Tibial nerve (tissue), 4 donors: ENCODE measurements at places on chromosomes 6 and 20. TPM values are rescaled to one million over a fixed set of nuclear protein-coding genes. Genes with fewer than 3 reads are reported as not detected.

NOX3 gene
- not detected for total RNA-seq

- H3K4me1 ChIP-seq: no peaks in the 10 kb centered on the region
- DNase-seq: no peak
- H3K27ac ChIP-seq: no peak overlapping the region
- no peaks in the 10 kb centered on the region for H3K27me3 ChIP-seq
- H3K4me3 ChIP-seq: no peak overlapping the region
- no peaks in the 10 kb centered on the region for H3K36me3 ChIP-seq
Observed at GRCh38 chr6:104983296-104983695, 26.4 kb downstream of the LIN28B start.

DNA sequence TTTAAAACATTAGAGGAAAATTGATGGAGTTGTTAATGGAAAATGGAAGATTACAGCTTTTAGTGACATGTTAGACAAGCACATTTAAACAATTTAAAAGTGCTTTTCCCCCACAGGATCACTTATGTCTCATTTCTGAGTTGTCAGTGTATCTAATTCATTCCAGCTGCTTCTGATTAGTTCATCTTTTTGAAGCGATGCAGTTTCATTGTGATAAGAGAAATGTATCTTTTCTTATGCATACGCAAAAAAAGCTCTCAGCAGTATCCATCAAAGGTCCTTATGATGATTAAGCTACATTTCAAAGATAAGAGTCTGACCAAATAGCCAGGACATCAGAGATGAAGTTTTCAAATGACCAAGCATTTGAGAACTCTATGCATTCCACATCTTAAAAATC lies 572.6 kb upstream of the SYNCRIP start:
- H3K36me3 ChIP-seq: no peaks in the 10 kb centered on the region
- H3K27ac ChIP-seq: no peak overlapping the region
- H3K27me3 ChIP-seq: no peaks in the 10 kb centered on the region
- H3K4me3 ChIP-seq: no peak overlapping the region
- no peak for DNase-seq

GRCh38 chr6:116971959-116972358 lies 94.9 kb downstream of the RFX6 start:
- no peak for DNase-seq
- no peaks in the 10 kb centered on the region for H3K4me1 ChIP-seq
- no peak overlapping the region for H3K27ac ChIP-seq
- H3K27me3 ChIP-seq: no peaks in the 10 kb centered on the region
- no peak overlapping the region for H3K4me3 ChIP-seq
- H3K36me3 ChIP-seq: no peaks in the 10 kb centered on the region

GRCh38 chr6:154625721-154626120 lies 107.5 kb upstream of the SCAF8 start:
- no peak overlapping the region for H3K4me3 ChIP-seq
- no peaks in the 10 kb centered on the region for H3K4me1 ChIP-seq
- H3K36me3 ChIP-seq: no peaks in the 10 kb centered on the region
- H3K27me3 ChIP-seq: no peaks in the 10 kb centered on the region

DNA sequence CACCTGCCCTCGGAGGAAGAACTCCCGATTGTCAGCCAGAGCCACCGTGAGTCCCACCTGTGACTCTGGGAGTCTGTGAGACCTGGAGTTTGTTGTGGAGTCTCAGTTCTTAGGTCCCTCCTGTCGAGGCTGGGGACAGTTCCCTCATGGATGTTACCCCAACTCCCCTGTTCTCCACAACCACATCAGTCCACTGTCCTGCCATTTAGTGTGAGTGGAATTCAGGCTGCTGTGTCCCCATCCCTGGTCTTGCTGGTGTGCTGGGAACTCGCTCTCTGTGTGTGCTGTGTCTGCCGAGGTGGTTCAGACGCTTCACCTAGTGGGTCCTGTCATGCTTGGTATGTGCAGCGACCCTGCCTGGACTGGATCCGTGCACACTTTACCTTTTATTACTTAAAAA lies 163.2 kb downstream of the DTNBP1 start:
- no peaks in the 10 kb centered on the region for H3K27me3 ChIP-seq
- H3K4me1 ChIP-seq: peaks cover 21% of the 10 kb centered on the region
- H3K4me3 ChIP-seq: no peak overlapping the region

DNA sequence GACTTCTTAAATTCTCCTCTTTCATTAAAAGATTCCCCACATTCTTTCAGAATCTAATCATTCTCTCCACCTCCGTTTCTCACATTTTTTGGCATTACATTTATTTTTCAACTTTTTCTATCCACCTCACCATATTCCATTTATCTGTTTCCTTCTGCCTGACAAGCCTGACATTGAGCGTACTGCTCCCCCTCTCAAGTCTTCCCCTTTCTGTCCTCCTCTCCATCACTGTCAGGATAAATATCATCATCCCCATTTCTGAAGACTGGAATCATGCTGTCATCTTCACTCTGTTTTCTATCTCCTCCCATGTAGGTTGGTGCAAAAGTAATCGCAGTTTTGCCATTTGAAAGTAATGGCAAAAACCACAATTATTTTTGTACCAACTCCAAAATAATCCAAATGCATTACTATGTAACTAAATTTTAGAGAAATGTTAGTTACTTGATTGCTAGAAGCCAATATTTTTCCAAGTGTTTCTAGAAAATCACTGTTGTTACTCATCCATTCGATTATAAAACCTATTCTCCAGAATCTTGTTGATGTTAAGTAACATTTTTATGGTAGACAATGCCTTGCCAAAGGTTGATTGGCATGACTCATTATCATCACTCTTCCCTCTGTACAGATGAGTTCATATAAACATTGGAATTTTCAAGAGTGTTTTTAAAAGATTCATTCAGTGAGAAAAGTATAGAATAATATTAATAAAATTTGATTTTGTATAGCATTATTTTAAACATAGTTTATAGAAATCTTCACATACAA lies 292.3 kb upstream of the RNF217 start:
- H3K27me3 ChIP-seq: no peaks in the 10 kb centered on the region
- no peak for DNase-seq
- H3K4me3 ChIP-seq: no peak overlapping the region
- no peak overlapping the region for H3K27ac ChIP-seq
- H3K36me3 ChIP-seq: no peaks in the 10 kb centered on the region

GRCh38 chr6:123956492-123957139 lies 153.0 kb downstream of the NKAIN2 start:
- H3K27ac ChIP-seq: no peak overlapping the region
- no peak overlapping the region for H3K4me3 ChIP-seq
- H3K4me1 ChIP-seq: no peaks in the 10 kb centered on the region
- H3K36me3 ChIP-seq: no peaks in the 10 kb centered on the region
- DNase-seq: no peak
